ENCODE measurements at places on chromosomes 5 and 9. TPM values are rescaled to one million over a fixed set of nuclear protein-coding genes. Genes with fewer than 3 reads are reported as not detected.

The PDCD1LG2 gene
- 1.9 TPM for total RNA-seq

The NIM1K gene
- total RNA-seq: 4.2 TPM

The GALNT12 gene
- total RNA-seq: 37.4 TPM

The NKD2 gene
- total RNA-seq: 4.0 TPM

Measured in bronchial smooth muscle cell (primary cell).